ENCODE measurements at places on chromosomes 3 and 15.

DNA sequence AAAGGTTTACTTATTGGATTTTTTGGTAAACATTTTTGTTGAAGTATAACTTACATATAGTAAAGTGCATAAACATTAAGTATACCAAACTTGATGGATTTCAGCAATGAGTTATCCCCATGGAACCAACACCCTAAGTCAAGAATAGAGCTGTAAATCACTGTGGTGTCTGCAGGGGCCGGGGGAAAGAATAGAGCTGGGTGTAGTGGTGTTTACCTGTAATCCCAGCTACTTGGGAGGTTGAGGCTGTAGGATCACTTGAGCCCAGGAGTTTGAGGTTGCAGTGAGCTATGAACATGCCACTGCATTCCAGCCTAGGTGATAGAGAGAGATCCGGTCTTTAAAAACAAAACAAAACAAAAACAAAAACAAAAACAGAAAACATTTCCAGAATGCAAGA is 13.3 kb upstream of the FEM1B start:
- no peak for DNase-seq

- DNase-seq, result no peak
Measured at GRCh38 chr3:46447228-46447985, 17.3 kb downstream of the LTF start.

DNA sequence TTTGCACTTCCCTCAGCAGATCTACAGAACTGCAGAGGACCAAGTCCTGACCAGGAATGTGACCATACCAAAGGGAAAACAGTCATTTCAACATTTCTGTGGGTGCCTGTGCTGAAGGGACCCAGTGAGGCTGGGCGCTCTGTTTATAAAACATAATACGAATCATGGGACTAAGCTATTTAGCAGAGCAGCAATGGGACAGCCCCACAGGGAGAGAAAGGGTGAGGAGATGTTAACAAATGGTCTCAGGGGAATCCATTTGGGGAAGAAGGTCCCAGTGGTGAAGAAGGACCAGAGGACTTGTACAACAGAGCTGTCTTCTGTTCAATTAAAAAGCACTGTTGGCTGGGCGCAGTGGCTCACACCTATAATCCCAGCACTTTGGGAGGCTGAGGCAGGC is 1025.4 kb downstream of the FHIT start:
- DNase-seq, result no peak

DNA sequence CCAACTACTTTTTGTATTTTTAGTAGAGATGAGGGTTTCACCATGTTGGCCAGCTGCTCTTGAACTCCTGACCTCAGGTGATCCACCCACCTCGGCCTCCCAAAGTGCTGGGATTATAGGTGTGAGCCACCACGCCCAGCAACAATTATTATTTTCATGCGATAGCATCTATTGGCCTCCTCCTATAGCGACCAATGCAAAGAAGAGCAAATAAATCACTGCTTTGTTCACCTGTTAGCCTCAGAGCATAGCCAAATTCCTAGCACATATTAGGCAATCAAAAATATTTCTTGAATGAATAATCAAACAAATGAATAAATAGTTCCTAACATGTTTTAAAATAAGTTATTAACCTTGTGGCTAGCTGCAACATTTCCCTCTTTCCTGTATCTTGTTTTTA is 36.8 kb upstream of the TNFSF10 start:
- DNase-seq, result no peak

DNA sequence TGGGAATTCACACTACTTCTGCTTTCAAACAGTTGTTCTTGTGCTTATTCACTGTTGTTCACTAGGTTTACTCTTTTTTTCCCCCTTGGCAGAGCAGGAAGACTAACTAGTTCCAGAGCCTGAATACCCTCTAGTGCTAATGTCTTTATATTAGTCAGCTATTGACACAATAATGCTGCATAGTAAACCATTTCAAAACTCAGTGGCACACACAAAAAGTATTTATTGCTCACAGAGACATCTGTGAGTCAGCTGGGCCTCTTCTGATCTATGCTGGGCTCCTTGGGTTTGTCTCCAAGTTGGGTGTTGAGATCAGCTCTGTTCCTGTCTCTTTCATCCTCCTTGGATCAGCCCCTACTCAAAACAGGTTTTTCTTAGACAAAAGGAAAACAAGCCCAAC is 51.1 kb downstream of the RSRC1 start:
- no peak for DNase-seq

- DNase-seq, result no peak
Measured at GRCh38 chr15:67373971-67374370, 119.4 kb downstream of the IQCH start.

DNA sequence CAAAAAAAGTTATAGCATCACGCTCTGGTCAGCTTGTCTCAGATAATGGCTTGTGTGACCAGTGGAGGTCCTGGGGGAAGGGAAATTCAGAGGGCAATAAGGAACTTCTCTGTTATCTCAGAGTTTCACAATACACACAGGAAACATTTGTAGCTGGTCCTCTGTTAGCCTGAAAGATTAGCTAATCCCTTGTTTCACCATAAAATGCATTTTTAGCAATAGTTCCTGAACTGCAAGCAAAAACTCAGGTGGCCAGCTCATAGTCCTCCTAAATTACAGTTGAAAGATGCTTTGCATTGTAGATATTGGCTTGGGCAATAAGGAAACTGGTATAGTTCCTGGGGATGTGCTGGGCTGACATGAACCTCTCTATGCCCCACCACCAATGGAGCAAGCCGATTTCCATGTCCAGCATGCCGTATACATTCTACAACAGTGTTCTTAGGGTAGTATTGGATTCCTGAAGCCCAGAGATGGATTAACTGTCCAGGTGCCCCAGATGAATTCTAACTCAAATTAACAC is 141.5 kb upstream of the TBL1XR1 start:
- DNase-seq, result no peak

GRCh38 chr3:177419904-177420601 is 222.8 kb upstream of the TBL1XR1 start:
- DNase-seq, result no peak

DNA sequence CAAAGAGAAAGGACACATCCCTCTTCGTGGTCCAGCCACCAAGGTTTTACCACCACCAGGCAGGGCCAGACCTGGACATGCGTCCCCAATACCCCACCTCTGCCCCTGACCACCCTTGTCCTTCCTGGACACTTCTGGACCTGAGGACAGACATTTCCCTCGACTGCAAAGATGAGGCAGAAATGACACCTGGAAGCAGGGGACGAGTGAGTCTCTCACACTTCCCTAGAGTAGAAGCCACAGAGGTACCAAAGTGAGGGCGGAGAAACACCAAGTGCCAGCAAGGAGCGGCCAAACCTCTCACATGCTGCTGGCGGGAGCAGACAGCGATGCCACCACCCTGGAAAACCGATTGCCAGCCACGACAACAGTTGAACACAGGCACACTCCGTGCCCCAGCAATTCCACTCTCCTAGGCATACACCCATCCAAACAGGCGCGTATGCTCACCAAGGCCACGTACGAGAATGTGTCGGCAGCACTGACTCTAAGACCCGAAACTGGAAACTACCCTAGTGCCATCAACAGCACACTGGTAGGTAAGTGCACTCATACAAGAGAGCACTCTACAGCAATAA is 207.0 kb upstream of the NSMCE3 start:
- DNase-seq, result no peak

DNA sequence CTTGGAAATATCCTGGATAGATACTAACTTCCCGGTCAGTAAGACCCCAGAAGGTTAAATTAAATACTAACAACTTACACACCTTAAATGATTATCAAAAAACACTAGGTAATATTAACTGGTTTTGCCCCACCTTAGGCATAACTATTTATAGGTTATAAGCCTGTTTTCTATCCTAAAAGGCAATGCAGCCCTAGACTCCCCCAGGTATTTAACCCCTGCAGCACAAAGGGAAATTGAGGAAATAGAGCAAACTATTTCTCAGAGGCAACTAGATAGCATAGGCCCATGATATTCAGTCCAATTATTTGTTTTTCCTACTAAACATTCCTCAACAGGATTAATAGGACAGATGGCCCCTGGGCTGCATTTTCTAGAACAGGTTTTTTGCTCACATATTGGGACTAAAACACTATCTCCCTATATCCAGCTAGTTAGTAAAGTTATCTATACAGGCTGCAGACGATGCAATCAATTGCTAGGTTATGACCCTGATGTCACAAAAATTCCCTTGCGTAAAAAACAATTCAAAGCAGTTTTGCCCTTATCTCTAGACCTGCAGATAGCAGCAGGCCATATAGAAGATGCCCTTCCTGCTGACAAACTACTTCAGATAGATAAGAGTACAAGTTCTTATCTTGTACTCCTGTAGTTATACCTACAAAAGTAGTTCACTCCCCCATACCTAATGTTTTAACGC is 221.3 kb downstream of the DTWD1 start:
- no peak for DNase-seq

GRCh38 chr3:14424711-14425580 is 22.5 kb downstream of the SLC6A6 start:
- peak; percentile 59 for DNase-seq

GRCh38 chr15:50107591-50108408 is 11.2 kb downstream of the ATP8B4 start:
- DNase-seq, result peak; percentile 61

GRCh38 chr3:171970301-171970788 is 69.0 kb upstream of the FNDC3B start:
- DNase-seq, result no peak

- peak; percentile 14 for DNase-seq
Measured at GRCh38 chr15:31080591-31081014, 20.9 kb downstream of the TRPM1 start.

GRCh38 chr3:184688251-184688881 is 23.5 kb downstream of the MAGEF1 start:
- DNase-seq, result no peak

DNA sequence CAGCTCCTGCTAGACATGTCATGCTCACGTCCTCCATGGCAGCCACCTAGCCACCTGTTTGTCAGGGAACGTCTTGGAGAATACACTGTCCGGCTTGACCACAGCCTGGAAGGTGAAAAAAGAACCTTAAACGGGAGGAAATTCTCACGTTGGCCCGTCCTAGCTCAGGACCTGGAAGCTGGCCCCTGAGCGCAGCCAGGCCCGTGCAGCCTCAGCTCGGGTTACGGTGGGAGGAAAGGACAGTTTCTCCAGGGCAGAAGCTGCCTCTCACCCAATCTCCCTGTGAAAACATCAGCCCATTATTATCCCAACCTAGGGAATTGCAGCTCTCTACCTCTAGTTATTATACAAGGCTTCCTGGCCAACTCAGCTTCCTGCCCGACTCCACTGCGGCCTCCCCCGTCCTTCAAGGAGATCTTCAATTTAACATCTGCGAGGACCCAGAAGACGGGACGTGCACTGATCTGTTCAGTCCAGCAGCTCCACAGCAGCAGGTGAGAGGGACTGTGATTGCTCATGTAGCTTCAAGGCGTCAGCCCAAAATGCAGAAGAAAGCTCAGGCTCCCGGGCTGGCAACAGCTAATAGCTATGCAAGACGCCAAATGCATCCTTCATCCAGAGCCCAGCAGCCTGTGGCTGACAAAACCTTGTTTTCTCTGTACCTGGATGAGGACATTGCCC is 84.7 kb downstream of the ADAMTS17 start:
- no peak for DNase-seq
